Umbilical cord (tissue), 2 donors: ENCODE measurements at places on chromosomes 13 and 19. TPM values are rescaled to one million over a fixed set of nuclear protein-coding genes. Genes with fewer than 3 reads are reported as not detected.

DNA sequence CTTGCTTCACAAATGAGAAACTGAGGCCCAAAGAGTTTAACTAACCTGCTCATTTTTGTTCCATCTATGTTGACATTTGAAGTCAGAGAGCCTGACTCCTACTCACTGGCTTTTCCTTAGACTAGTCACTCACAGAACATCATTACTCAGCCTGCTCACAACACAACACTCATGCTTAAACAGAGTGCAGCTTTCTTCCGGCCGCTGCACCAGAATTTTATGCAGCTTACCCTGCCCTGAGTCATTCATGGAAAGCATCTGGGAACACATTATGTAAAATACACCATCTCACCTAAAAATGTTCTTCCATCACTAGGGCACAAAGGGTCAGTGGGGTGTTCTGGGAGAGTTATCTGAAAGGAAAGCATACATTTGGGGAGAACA, 303.4 kb downstream of the SPRY2 start:
- DNase-seq: peak; percentile 49

- DNase-seq: no peak
Observed at GRCh38 chr13:111597191-111597611, 276.8 kb downstream of the TEX29 start.

GRCh38 chr19:13040232-13040947, 45.1 kb downstream of the NFIX start:
- DNase-seq: no peak

DNA sequence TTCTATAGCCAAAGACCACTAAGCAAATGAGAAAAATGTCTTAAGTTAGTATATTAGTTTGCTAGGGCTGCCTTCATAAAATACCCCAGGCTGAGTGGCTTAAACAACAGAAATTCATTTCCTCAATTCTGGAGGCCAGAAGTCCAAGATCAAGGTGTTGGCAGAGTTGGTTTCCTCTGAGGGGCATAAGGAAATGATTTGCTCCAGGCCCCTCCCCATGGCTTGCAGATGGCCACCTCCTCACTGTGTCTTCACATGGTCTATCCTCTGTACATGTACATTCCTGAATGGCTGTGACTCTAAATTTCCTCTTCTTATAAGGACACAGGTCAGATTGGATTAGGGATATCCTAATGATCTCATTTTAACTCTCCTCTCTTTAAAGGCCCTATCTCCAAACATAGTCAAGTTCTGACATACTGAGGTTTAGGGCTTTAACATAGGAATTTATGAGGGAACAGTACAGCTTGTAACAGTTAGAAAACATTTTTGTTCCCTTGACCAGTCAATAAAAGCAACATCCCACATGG, 307.4 kb downstream of the DIAPH3 start:
- DNase-seq: no peak

DNA sequence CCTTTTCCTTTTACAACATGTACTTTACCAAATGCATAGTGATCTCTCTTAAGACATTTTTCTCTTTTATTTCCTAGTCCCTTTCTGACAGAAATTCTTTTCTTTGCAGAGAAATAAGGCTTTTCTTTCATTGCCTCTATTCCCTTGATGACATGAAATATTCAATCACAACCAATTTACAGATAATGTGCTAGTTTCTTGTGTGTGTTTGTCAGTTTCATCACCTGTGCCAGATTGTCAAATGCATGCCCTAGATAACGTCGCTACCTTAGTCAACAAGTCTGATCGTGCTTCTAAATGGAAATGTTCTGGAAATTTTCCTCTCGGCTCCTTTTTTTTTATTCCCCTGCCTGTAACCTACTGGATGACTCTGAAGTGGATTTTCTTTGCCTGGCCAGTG, 478.1 kb downstream of the KLF5 start:
- DNase-seq: peak; percentile 25

GRCh38 chr19:279231-279630, 12.0 kb downstream of the PLPP2 start:
- DNase-seq: no peak

The SH2D3A gene
- total RNA-seq: 6.3 TPM

- peak; percentile 30 for DNase-seq
Observed at GRCh38 chr13:37870895-37871550, 1.5 kb upstream of the TRPC4 start.

- DNase-seq: no peak
Observed at GRCh38 chr13:74434782-74435181, 300.6 kb upstream of the KLF12 start.

GRCh38 chr13:30418717-30419459, 3.4 kb upstream of the UBE2L5 start:
- no peak for DNase-seq

DNA sequence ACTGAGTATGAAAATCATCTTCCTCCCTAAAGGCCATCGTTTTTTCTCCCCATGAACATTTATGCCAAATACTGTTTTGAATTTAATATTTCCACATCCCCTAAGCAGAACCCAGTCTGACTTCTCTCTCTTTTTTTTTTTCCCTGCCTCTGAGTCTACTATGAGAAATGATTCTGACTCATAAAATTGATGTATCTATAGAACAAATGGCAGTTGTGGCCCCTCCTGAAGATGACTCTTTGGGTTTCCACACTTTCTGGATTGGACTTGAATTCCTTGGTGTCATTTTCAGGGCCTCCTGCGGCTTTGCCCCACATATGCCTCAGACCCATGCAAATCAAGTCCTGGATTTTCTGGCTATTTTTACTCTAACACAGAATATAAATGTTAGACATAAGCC, 22.7 kb upstream of the NAXD start:
- no peak for DNase-seq

The CALR3 gene
- not detected for total RNA-seq
